ENCODE measurements at places on chromosomes 12 and 14.

DNA sequence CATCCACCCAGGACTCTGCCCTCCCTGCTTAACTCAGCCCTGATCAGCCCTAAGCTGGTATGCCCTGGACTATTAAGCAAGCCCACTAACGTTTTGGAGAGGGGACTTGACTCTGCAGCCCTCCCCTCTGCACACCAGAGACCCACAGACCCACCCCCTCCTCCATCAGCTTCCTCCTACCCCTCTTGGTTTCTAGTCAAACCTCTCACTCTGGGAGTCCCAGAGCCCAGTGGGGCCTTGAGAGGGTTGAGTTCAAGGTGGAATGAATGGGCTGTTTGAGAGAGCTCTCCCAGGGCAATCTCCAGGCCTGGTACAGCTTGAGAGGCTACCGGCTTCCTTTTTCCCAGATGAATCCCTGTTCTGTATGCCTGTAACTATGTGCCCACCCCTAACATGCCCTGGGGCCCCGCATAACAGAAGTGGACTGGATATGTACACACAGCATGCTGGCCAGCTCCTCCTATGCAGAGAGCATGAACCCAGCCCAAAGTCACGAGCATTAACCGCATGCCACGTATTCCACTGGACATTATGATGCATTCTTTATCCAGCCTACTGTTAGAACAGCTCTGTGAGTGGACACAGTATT, 43.6 kb downstream of the IRF2BPL start:
- DNase-seq: no peak

DNA sequence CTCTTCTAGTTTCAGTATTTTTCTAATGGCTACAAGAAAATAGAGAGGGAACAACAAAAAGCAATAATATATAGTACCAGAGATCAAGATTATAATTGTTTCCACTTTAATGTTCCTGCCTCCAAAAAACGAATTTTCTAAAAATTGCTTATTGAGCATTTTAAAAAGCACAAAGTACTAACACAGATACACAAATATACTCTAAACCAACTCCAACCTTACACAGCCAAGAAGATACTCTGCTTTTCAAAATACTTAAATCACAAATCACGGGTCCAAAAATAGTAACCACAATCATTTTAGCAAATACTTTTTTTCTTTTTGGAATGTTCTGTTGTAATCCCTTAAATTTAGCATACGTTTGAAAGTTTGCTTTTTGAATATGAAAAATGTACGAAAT, 2.0 kb downstream of the YAF2 start:
- no peak for DNase-seq

- DNase-seq: no peak
Observed at GRCh38 chr12:60616400-60616799, 1020.6 kb downstream of the SLC16A7 start.

DNA sequence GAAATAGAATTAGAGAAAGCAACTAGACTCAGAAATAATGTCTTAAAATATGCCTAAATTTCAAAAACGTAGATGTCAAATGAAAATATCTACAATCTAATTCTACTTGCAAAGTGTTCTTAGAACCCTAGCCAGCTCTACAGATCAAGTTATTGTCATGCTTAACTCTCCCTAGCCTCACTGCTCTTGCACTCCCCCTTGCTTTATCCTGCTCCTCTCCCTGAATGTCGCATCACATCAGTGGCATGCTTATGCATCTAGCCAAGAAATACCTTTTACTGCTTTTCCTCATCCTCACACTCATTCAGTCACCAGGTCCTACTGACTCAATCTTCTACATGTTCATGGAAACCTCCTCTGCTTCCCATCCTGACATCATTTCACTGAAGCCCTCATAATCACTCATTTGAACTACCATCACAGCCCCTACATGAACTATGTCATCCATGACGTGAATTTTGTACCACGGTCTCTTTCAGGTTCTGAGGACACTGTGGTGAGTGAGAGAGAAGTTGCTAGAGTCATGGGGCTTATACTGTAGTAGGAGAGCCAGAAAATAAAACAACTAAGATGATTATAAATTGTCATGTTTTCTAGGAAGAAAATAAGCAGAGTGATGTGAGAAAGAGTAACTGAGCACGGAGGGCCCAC, 22.6 kb upstream of the CRACR2A start:
- no peak for DNase-seq

- DNase-seq: peak; percentile 75
Observed at GRCh38 chr14:64726585-64726890, 22.3 kb downstream of the PLEKHG3 start.

DNA sequence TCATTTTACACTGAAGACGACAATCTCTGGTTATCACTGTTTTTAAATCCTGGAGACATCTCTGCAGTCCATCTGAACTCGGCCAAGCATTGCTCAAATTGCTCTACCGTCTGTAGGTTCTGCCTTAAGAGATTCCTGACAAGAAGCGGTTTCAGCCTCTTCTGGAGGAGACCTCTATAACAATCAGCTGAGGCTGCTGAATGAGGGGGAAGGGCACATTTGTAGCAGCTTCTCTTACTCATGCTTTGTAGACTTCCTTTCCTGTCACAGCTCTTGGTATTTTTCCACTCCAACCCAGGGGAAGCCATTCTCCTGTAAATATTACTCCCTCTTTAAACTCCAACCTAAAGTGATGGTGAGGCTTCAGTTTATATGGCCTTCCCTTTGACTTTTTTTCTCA, 3.0 kb downstream of the ARG2 start:
- no peak for DNase-seq

DNA sequence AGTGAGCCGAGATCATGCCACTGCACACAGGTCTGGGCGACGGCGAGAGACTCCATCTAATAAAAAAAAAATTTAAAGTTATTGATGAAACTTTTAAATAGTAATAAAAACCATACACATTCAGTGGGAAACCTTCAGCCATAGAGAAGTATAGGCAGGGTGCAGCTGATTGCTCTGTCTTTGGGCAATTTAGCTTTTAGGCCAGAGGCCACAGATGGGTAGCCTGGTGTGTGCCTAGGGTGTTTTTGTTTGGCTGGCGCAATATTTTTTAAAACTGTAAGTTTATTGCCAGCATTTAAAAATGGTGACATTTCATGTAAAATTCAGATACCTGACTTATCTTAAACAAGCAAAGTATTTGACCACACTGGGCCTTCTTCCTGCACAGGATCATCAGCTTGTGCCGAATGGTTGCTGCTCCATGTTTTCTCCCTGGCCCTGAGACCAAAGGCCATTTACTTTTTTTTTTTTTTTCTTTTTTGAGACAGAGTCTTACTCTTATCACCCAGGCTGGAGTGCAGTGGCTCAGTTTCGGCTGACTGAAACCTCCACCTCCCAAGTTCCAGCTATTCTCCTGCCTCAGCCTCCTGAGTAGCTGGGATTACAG, 16.2 kb downstream of the EXD2 start:
- no peak for DNase-seq

DNA sequence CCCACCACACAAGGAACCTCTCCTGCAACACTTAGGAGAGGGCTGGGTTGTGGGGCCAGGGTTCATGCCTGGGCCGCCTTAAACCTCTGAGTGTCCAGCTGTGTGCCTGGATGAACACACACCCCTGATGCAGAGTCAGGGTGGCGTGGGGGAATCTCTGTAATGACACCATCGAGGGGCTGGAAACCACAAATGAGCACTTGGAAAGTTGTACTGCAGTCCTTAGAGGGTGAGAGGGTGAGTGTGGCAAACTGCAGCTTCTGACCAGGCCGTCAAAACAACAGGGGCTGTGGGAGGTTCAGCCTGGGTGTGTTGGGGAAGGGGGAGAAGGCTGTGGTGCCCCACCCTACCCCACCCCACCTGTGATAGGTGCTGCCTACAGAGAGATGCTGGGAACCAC, 12.4 kb upstream of the KRT5 start:
- no peak for DNase-seq

DNA sequence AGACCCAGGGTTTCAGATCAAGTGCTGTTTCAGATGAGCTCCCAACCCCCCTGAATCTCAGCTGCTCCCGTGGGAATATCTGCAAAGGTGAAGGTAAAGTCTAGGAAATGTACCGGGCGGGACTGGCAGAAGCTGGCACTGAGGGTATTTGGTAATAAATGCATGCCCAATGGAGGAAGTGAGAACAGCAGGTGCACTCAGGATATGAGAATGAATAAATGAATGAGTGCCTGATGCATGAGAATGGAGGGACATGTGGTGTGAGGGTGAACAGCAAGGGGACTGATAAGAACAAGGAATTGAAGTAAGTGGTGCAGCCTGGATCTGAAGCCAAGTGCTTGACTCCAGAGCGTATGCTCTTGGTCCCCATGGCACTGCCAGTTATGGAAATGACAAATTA, 11.6 kb downstream of the RAPGEF3 start:
- DNase-seq: no peak

GRCh38 chr14:53912021-53912420, 44.6 kb downstream of the BMP4 start:
- no peak for DNase-seq

- no peak for DNase-seq
Observed at GRCh38 chr12:46956451-46957035, 122.9 kb upstream of the PCED1B start.

GRCh38 chr14:60169722-60170121, 4.5 kb upstream of the DHRS7 start:
- no peak for DNase-seq

DNA sequence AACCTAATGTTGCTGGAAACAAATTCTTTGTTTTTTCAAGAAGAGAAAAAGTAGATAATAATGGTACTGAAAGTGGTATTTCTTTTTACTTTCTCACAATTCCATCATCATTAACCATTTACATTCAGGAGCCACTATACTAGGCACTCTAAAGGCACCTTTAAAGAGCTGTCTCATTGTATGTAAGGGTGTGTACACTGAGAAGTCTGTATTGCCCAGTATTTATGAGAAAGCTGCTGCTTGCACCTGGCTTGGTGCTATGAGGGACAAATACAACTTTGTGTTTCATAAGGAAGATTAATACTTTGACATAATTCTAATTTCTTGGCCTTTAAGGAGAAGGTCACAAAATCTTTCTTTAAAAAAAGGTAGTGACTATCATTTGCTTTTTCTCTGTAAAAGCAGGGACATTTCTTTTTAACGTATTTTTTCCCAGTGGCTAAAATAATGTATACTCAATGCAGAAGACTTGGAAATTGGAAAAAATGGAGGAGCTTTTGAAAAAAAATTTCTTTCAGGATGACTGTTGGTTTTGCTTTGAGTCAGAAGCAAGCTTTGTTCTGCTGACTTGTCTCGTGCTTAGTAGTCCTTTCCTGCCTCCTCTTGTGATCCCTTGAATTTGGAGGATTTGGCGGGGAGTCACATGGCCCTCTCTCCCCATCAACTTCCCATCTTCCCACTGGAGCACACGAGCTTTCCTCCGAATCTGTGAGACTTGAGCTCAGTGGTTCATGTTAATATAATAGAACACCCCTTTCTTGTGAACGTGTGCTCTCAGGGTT, 50.1 kb downstream of the RASSF3 start:
- DNase-seq: no peak

- no peak for DNase-seq
Observed at GRCh38 chr14:21528381-21529348, 2.5 kb upstream of the SALL2 start.

DNA sequence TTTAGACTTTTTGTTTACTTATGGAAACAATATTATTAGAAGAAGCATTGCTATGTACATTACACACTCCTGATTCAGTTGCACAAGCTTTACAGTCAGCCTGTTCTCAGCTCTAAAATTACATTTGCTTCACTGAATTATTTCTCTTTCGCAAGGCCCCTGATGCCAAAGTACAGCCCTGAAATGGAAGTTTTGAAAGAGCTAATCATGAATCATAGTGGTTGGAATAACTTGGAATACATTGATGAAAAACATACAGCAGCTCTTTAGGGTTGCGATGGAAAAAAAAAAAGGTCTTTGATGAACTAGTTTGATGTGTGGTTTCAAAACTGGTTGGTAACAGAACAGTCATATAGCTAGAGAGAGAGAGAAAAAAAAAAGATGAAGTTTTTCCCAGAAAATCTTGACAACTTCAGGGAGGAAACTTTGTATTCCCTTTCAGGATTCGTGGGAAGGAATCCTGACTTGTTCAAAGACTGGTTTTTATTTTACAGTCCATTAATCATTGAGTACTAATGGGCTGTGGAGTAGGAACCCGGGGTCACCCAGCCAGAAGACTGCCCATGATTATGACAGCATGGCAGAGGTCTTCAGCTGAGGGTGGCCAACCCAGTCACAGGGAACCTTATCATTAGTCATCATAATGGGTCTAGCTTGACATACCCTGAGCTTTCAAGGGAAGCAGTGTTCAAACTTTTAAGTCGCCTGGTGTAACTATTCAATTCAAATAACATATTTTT, 460.1 kb downstream of the NAV3 start:
- DNase-seq: no peak

DNA sequence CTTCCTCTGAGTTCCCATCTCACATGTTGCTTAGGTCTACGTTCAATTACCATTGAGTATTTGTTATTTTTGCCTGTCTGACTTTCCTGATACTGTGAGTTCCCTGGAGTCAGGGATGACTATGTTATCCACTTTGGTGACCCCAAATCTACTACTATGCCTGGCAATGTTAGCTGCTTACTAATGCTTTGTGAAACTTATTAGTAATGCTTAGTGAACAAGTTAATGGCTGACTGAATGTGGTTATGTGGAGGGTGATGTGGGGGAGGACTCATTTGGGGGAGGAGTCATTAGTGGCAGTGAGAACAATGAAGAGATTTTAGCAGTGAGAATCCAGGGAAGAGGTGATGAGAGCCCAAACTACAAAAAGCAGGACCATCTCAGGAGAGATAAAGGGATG, 121.6 kb downstream of the KTN1 start:
- no peak for DNase-seq

DNA sequence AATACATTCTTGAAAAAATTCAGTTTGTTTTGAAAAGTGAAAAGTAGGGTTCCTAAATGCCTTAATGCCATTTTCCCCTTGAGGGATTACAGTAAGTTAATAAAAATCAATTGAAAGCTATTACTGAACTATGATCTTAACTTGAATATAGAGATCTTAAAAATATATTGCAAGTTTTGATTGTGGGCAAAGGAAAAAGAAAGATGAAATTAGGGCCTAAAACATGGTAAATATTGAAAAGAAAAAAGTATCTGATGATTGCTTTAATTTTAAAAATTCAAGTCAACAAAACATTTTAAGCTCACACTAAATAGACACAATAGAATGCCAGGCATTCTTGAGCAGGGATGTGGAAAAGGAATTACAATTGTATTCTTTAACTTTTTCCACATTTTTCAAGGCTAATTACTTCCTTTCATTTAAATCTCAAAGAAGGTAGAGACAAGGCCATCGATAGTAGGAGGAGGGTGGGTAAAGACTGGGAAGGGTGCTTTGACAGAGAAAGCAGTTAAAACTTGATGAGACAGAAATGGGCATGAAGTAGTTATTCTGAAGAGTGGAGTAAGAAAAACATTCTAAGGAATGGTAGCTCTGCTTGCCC, 294.4 kb downstream of the NELL2 start:
- DNase-seq: no peak

Data from effector memory CD4-positive, alpha-beta T cell (primary cell).